ENCODE measurements at places on chromosomes 5 and 9.

- no peak for DNase-seq
Observed at GRCh38 chr5:69494452-69494851, 1.9 kb downstream of the OCLN start.

DNA sequence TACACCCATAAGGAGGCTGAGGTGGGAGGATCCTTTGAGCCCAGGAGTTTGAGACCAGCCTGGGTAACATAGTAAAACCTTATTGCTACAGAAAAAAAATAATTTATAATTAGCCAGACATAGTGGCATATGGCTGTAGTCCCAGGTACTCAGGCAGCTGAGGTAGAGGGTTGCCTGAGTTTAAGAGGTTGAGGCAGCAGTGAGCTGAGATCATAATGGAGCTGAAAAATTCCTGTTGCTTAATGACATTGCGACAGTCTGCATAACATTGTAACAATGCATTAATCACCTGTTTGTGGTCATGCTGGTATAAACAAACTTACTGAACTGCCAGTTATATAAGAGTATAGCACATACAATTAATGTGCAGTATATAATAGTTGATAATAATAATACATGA lies 214.2 kb downstream of the TRIM32 start:
- DNase-seq = no peak

DNA sequence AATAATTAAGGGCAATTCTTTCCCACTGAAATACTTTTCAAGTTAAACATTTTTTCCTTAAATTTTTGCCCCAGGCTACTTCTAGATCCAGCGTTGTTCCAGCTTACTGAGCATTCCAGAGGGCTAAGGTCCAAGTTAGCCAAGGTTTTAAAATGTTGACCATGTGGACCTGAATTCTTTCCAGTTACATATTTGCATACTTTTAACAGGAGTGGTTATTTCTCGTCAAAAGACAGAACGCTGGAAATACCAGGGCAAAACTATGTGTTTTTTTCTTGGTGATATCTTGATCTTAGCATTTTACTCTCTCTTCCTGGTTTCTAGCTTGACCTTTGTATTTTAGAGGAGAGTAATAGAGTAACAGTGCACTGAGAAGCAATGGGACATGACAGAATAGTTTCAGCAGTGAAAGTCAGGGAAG lies 32.8 kb downstream of the TMC1 start:
- no peak for DNase-seq

DNA sequence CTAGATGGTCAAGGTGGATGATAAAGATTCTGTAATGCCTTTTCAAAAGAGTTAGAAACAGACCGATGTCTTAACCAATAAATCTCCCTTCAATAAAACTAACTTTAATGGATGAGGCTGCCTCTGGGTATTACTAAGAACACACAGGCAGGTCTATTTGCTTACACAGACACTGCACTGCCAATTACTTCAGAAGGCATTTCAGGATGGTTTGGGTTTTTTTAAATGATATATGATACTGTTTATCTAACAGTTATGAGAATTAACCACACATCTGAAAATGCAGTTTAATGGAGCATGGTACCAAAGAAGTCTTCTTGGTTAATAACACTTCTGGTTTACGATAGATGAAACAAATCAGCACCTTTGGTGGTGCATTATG lies 367.9 kb upstream of the GRAMD2B start:
- DNase-seq = no peak

- DNase-seq = no peak
Observed at GRCh38 chr9:78601957-78602565, 305.1 kb downstream of the PSAT1 start.

All from CD4-positive, alpha-beta T cell treated with Interferon alpha-2 for 1 hour (primary cell).